ENCODE measurements at places on chromosomes 3 and 15.

GRCh38 chr3:186785495-186786018, 2.2 kb downstream of the EIF4A2 start:
- no peak for DNase-seq

- no peak for DNase-seq
Observed at GRCh38 chr3:30140356-30141075, 465.9 kb upstream of the TGFBR2 start.

GRCh38 chr15:96183867-96184266, 146.6 kb upstream of the NR2F2 start:
- DNase-seq = no peak

GRCh38 chr3:138594935-138595610, 1.0 kb upstream of the CEP70 start:
- DNase-seq = no peak

- DNase-seq = no peak
Observed at GRCh38 chr3:177545964-177546363, 348.7 kb upstream of the TBL1XR1 start.

DNA sequence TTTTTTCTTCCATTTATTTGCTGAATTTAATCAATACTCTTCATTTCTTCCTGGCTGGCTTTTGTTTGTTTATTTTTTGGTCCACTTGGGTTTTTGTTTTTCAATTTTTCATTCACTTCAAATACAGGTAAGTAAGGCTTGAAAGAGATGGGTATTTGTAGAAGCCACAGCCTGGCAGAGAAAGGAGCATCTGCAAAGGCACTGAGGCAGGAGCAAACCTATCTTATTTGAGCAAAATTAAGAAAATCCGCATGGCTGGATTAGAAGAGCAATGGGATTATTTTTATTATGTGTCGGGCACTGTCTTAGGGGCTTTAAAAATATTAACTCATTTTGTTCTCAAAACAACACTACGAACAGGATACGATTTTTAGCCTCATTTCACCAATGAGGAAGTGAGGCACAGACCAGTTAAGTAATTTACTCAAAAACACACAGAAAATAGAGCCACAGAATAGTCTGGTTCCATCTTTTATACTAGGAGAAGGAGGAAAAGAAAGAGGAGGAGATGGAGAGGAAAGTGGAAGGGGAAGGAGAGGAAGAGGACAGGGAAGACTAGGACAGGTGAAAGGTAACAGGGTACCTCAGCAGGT, 35.1 kb upstream of the CCDC80 start:
- no peak for DNase-seq

DNA sequence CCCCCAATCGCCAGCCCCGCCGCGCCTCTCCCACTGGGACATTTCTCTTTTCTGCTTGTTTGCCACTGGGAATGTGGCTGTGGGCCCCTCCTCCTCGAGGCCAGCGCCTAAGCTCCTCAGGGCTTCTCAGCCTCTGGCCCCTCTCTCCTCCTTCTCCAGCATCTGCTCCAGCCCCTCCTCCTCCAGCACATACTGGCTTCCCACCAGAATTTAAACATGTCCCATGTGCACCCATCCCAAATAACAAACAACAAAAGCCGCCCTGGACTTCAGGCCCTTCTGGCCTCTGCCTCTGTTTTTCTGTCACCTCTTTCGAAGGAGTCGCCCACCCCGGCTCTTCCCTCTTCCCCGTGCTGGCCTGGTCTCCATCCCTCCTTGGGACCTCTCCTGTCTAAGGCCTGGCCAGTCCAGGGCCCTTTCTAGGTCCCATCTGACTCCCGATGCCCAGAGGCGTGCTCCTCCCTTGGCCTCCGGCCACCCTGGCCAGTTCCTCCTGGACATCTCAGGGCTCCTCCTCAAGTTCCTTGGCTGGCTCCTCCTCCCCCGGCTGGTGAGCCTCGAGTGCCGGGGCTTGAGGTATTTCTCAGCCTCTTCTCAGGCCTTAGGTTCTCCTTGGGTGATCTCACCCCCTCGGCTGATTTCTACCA, 94.6 kb upstream of the SLC6A6 start:
- no peak for DNase-seq

DNA sequence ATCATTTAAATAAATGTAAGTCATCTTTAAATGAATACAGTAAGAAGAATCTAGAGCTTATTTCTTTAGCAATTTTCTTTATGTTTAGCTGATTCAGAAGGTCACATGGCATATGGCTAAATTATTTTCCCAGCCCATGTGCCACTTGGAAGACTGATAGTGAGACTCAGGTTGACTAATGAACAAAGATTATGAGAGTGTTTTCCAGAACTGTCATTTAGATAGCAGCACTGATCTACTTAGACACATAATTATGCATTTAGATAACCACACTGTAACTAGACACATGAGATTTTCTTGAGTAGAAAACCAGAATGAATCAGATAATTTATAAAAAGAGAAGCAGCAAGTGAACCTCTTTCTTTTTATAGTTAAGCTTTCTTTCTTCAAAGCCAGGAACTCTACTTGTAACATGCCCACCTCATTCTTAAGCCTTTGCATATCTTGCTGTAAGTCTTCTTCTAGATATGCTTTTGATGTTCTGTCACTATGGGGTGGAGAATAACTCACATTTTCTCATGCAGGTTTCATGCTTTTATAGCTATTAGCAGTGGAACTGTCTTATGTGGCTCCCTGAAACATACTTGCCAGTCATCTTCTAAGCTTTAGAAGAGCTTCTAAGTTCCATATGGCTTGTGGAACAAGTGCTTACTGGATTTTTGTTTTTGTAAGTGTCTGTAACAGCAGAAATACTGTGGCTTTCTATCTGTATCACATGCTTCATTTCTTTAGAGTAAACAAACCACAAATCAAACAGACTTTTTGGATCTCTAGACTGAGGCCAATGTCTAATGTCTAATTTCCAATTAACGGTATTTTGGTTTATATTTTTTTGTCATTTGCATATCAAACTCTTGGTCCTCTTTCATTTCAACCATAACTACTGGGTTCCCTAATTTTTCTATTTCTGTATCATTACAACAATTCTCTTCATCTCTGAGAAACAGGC, 101.4 kb downstream of the LMLN start:
- DNase-seq = no peak

DNA sequence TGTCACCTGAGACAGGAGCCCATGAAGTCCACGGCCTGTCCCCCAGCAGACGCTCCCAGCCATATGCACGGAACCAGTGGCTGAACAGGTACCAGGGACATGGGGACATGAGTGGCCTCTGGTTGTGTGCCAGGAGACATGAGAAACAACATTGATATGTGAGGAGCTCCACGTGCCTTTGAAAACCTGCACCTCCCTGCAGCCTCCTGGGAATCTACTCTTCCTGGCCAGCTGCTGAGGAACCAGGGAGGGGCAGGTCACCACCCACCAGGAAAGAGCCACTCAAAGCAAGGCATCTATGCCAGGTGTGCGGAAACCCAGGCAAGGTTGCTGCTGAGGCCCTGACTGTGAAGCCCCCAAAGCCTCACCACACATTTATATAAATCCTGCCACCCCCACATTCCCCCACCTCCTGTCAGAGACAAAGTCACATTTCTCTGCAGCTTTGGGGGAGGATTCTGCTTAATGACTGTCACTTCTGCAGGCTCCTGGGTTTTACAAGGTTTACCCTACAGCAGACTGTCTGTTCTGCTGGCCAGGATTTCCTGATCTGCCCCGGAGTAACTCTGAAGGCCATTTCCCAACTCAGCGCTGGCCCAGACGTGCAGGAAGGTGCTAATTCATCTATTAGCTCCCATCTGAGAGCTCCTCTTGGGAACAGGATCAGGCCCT, 110.8 kb downstream of the ADCY5 start:
- no peak for DNase-seq

DNA sequence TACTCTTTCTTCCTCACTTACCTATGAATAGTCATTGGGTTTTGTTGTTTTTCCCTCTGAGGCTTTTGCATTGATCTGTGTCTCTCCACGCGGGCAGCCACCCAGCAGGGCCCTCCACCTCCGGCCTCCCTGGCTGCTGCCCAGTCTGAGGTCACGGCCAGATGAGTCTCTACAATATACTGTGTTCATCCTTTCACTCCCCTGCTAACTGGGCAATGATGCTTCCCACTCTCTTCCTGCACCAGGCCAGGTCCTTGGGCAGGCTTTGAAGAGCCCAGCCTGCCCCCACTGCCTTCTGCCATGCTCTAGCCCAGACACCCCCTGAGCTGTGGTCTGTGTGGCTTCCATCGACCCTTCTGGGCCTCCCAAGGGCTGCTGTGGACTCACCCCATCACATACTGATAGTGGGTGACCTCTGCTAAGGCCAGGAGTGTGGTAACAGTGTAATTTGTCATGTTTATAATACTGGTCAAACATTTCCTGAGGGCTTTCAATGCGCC, 18.0 kb downstream of the PDIA5 start:
- DNase-seq = no peak

DNA sequence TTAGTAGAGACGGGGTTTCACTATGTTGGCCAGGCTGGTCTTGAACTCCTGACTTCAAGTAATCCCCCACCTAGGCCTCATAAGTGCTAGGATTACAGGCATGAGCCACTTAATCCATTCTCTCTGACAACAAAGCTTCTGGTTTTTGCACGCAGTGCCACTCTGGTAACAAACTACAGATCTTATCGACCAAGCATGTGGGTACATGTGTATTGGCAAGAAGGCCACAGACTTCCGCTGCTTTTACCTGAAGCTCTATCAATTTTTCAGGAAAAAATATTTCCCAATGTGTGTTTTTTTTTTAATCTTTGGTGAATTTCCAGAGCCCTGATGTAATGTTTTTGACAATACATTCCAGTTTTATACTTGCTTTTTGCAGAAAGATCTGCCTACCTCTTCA, 182.5 kb downstream of the PCCB start:
- no peak for DNase-seq

DNA sequence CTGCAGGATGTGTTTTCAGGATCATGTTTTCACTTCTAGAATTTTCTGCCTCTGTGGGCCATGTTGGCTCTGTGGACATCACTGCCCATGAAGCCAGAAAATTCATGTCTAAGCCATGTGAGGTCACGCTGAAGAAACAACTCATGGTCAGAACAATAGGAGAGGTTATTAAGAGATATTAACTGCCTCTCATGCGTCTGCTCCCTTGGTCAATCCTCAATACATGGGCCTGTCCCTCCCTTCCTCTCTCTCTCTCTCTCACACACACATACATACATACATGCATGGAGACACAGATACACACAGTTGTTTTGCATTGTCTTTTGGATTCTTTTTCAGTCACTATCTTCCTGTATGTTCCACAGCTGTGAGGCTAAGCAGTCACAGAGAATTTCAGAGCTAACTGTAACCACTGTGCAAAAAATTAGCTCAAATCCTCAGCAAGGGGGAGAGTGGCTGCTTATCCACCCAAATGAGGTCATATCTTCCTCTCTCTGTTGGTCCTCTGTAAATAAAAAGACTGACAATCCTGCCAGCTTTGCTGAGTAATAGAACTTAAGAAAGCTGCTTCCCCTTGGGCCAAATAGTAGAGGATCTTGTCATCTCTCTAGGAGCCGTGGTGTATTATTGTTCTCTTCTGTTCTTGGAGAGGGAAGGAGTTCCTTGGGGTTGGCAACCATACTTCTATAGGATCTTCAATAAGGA, 45.6 kb downstream of the LRTM1 start:
- peak; percentile 94 for DNase-seq

DNA sequence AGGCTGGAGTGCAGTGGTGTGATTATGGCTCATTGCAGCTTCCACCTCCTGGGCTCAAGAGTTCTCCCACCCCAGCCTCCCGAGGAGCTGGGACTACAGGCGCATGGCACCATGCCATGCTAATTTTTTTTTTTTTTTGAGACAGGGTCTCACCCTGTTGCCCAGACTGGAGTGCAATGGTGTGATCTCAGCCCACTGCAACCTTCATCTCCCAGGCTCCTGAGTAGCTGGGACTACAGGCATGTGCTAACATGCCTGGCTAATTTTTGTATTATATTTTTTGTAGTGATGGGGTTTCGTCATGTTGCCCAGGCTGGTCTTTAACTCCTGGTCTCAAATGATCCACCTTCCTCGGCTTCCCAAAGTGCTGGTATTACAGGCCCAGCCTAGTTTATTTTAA, 4.0 kb downstream of the TEX9 start:
- DNase-seq = no peak

DNA sequence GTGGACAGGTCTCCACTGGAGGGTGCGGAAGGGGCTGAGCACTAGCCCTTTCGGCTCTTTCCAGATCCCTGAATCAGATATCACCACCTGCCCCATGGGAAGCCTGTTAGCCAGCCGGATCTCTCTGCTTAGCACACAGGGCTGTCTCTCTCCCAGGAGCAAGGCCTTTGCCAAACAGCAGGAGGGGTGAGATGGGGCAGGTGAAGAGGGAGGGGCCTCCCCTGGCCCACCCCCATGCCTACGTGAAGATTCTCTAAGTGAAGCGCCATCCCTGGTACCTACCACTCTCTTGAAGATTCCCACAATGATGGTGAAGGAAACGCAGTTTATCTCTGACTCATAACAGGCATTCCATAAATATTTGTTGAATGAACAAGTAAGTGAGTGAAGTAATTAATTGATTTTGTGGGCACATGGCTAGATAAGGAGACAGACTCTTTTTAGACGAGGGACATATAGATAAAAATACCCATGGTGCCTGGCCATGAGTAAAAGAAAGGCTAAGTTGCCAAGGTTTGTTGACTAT, 19.6 kb upstream of the HCN4 start:
- DNase-seq = peak; percentile 69

GRCh38 chr15:41861736-41862356, 23.2 kb downstream of the PLA2G4B start:
- DNase-seq = no peak

GRCh38 chr3:115789481-115789880, 166.2 kb downstream of the GAP43 start:
- DNase-seq = no peak

GRCh38 chr3:184786280-184786941, 25.6 kb upstream of the VPS8 start:
- DNase-seq = peak; percentile 96

DNA sequence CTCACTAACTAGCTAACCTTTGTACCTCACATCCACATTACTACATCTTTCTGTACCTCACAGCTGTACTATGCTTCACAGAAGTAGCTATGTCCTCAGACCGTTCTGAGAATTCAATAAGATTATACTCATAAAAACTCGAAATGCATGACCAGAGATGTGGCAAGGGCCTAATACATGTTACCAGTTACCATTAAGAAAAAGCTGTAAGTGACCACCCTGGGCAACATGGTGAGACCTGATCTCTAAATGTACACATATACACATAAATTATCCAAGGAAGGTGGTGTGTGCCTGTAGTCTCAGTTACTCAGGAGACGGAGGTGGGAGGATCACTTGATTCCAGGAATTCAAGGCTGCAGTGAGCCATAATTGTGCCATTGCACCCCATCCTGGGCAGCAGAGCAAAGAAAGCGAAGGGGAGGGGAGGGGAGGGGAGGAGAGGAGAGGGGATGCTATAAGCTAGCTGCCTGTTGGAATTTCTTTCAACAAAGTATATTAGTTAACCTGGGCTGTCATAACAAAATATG, 482.6 kb upstream of the ZNF717 start:
- DNase-seq = no peak

- DNase-seq = no peak
Observed at GRCh38 chr3:17938313-17938712, 195.9 kb upstream of the TBC1D5 start.

DNA sequence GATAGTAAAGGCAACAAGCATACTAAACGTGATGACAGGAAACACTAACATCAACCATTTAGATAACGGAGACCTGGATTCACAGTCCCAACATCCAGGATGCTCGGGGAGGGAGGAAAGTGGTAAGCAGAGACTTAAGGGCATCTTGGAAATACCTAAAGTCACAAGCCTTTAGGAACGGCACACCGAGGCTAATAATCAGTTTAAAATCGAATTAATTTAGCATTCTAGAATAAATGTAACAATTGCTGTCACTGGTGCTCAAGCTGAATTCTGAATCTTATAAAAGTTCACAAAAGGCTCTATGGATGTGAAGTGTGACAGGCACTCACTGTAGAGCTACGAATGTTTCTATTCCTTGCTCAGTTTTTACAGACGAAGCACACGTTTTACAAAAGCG, 1.3 kb downstream of the CD47 start:
- DNase-seq = no peak

Measured in fibroblast of skin of right quadriceps (primary cell).